ENCODE measurements at places on chromosomes 12 and 14. TPM values are rescaled to one million over a fixed set of nuclear protein-coding genes. Genes with fewer than 3 reads are reported as not detected.

Gene LRP10
- total RNA-seq, result 88.7 TPM

Gene P2RX4
- total RNA-seq, result 20.1 TPM

Gene TPH2
- not detected for total RNA-seq

Gene ALG10B
- total RNA-seq, result 5.4 TPM

Gene CCDC175
- not detected for total RNA-seq

Gene ACSS3
- total RNA-seq, result 89.4 TPM

Gene PROX2
- total RNA-seq, result not detected

Gene HELB
- total RNA-seq, result 5.5 TPM

Gene MIP
- not detected for total RNA-seq

Gene NGB
- not detected for total RNA-seq

All from tibial nerve (tissue), 4 donors.